ENCODE measurements at places on chromosomes 1 and 21. TPM values are rescaled to one million over a fixed set of nuclear protein-coding genes. Genes with fewer than 3 reads are reported as not detected.

DNA sequence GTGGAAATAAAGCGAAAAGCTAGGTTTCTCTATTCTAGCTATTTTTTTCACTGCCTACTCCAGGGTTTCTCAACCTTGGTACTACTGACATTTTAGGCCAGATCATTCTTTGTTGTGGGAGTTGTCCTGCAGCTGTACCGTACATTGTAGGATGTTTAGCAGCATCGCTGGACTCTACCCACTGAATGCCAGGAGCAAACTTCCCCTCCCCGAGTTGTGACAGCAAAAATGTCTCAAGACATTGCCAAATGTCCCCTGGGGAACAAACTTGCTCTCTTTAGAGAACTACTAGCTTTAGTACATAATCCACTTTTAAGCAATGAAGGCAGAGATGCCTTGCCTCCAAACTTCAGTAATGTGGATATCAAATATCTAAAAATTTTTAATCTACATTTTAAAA, 122.8 kb downstream of the PLPPR5 start:
- no peak for DNase-seq

GRCh38 chr1:223008808-223009207, 134.2 kb downstream of the TLR5 start:
- no peak for DNase-seq

CYP4Z1 gene
- total RNA-seq = not detected

- no peak for DNase-seq
Measured at GRCh38 chr1:23035823-23036452, 16.7 kb downstream of the KDM1A start.

TSSK3 gene
- total RNA-seq = 0.90 TPM

ZNF436 gene
- 20.8 TPM for total RNA-seq

- DNase-seq = no peak
Measured at GRCh38 chr1:97778718-97779117, 142.1 kb downstream of the DPYD start.

CFAP107 gene
- not detected for total RNA-seq

CHRM3 gene
- 3.4 TPM for total RNA-seq

TDRD5 gene
- not detected for total RNA-seq

- no peak for DNase-seq
Measured at GRCh38 chr1:175818929-175819328, 75.5 kb upstream of the TNR start.

DNA sequence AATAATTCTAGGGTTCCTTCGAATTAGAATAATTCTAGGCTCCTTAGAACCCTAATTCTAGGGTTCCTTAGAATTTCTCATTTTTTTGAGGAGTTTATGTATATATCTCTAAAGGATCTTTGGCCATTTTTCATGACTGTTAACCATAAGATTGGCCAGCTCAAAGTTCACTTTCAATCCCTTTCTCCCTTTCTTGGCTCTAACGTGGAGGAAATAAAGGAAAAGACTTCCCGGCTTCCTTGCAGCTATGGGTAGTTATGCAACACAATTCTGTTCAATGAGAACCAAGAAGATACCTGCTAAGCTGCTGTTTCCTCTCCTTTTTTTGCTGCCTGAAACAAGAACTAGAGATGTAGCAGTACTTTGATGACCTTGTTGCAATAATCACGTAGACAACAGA, 27.2 kb downstream of the SLC35A3 start:
- no peak for DNase-seq

PADI2 gene
- 0.12 TPM for total RNA-seq

PLPPR4 gene
- total RNA-seq = 0.35 TPM

DNA sequence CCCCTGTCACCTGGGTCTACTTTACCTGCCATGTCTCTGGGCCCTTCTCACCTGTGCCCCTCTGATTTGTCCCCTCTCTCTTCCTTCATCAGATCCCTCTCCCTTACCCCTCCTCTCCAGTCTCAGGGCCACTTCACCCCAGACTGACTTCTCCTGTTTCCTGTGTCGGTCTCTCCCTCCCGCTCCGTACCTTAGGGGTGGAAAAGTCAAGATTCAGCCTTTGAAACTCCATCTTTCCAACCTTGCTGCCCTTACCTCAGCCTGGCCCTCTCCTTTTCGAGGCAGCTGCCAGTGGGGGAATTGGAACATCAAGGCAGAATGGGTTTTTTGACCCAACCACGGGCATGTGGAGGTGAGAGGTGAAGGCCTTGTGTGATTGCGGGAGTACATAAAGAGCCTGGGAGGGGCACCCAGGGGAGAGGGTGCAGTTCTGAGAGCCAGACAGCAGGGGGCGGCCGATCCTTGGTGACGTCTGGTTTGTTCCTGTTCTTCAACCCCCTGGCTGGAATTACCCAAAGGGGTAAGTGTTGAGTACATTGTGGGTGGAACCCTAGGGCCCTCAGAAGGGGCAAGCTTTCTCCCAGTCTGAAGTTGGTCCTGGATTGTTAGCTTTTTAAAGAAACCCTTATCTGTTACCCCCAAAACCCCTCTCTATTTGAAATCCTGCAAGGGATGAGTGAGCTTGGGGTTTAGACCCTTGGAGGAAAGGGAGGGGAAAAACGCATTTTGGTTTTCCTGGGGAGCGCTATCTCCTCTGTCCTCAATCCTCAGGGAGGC, 12.3 kb upstream of the DMBX1 start:
- peak; percentile 60 for DNase-seq

GRCh38 chr1:15180189-15180588, 26.6 kb downstream of the TMEM51 start:
- no peak for DNase-seq

GRCh38 chr1:224266915-224267856, 62.8 kb downstream of the NVL start:
- DNase-seq = peak; percentile 62

NPPA gene
- not detected for total RNA-seq

GRCh38 chr1:240732390-240732789, 120.4 kb upstream of the GREM2 start:
- DNase-seq = peak; percentile 83

DNA sequence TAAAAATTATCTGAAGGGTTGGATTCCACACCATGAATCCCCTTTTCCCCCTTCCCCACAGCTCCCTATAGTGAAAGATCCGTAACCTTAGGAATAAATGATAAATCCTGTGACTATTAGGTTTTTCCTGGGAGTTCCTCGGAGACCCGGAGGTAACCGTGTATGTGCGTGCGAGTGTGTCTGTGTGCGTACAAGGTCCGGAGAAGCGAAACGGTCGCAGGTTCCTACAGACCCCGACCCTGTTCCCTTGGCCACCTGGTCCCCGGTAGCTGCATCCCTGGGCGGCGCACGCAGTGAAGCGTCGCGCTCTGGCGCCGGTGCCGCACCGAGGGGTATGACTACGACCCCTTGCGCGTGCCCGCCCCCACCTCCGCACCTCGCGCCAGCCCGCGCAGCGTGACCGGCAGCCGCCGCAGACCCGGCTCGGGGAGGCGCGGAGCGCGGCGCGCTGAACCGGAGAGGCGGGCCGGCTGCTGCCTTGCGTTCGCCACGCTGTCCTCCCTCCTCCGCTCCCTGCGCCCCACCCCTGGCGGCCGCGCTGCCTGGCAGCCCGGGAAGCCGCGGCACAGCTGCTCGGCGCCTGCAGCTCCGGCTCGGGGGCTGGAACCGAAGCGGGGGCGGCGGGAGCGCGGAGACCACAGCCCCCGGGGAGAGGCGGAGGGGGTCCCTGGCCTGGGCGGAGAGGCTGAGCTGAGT, at the start of gene AK5:
TSS of gene AK5 (plus strand) at position 529 of the 696 bp plus-strand sequence. CDS start 295 bp downstream, outside the sequence.
- DNase-seq = no peak

GRCh38 chr1:7127322-7128075, 342.2 kb downstream of the CAMTA1 start:
- DNase-seq = no peak

DNA sequence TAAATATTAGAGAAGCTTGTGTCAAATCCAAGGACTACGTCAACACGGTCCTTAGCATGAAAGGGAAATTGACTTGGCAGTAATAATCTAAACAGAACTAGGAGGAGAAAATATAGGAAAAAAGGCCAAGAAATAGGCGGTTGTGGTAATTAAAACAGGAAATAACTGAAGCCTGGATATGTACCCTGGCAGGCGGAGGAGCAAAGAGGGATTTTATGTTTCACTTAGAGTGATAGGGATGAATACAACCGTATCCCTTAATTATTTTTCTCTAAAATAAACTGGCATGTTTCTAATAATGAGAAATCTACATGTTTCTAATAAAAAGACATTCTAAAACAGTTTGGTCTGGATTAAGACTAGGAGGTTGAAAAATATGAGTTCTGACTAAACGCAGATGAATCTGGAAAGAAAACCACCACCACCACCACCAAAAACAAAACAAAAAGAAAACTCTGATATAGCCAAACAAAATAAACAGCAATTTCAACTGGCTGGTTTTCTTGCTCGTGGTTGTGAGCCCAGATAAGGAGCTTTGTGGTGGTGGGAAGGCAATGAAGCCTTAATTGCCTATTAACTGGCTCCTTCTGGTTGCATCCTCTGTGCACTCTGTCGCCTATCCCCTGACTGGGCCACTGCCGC, 334.2 kb upstream of the SNX7 start:
- DNase-seq = peak; percentile 83

GRCh38 chr21:44716984-44717383, 5.6 kb upstream of the TSPEAR start:
- no peak for DNase-seq

GRCh38 chr1:119594376-119594775, 53.7 kb downstream of the ZNF697 start:
- DNase-seq = no peak

GRCh38 chr1:210920258-210920657, 213.7 kb downstream of the KCNH1 start:
- DNase-seq = no peak

DNA sequence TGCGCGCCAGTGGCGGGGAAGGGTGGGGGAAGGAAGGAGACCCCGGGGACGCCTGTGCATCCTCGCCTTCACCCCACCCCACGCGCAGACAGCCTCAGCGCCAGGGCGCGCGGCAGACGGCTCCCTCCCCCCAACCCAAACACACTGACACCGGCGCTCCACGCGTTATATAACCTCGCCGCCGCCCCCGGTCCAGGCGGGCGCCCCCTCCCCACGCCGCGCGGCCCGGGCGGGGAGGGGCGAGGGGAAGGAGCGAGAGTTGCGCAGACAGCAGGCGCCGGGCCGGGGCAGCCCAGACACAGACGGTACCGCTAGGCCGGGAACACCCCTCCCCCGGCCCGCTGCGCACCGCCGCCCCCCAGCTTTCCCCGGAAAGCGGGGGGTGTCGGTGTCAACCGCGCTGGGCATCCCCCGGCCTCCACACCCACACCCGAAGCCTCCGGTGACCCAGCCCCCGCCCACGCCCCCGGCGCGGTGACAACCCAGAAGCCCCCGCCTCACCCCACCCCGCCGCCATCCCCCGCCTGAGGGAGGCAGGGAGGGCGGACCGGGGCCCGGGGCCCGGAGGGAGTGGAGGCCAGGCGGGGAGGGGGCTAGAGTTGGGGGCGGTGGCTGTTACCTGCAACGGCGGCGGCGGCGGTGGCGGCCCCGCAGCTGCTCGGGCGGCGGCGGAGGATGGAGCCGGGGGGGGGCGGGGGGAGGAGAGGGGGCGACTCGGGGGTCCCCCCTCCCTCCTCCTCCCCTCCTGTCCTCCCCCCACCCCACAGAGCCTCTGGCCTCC, 432 bp downstream of the AKT3 start:
- DNase-seq = peak; percentile 21

DNA sequence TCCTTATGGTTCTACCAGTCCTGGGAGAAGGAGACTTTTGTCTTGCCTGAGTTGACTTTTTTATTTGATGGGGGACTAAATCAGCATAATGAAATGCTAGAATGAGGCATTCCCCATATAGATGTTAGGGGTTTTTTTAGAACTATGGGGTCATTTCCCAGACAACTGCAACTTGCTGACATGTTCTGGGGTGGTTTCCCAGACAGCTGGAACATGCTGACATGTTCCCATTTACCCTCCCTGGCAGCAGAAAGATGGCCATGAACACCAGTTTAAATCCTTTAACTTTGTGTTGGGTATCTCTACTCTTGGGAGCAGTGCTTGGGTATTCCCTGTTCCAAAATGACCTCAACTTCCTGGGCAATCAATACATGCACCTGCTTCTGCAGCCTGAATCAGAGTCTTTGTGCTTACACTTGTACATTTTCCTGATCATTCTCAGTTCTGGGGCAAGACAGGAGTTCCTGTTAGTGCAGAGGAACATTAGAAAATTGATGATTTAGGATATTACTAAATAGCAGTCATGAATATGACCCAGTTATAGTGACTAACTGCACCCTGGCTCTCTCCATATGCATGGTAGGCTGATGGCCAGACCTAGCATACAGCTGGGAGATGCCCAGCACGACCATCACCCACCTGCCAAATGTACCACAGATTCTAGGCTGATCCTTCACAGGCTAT, 75.4 kb upstream of the CD5L start:
- DNase-seq = no peak

- DNase-seq = no peak
Measured at GRCh38 chr1:31785947-31786290, 21.8 kb upstream of the ADGRB2 start.

DNA sequence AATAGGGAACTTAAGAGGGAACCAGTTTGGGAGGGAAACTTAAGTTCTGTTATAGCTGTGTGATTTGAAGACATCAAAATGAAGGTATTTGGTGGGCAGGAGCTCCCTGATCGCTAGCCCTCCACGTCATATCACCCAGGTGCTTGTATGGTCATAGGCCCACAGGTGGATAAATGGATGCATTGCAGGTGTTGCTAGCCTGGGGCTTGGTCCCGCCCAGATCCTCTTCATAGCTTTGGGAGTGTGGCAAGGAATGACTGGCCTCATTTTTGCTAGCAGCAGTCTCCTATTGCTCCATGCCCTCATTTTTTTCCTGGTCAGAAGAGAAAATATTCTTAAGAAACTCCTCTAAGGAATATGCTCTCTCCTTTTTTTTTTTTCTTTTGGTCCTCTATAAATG, 11.3 kb downstream of the GNPAT start:
- no peak for DNase-seq

DNA sequence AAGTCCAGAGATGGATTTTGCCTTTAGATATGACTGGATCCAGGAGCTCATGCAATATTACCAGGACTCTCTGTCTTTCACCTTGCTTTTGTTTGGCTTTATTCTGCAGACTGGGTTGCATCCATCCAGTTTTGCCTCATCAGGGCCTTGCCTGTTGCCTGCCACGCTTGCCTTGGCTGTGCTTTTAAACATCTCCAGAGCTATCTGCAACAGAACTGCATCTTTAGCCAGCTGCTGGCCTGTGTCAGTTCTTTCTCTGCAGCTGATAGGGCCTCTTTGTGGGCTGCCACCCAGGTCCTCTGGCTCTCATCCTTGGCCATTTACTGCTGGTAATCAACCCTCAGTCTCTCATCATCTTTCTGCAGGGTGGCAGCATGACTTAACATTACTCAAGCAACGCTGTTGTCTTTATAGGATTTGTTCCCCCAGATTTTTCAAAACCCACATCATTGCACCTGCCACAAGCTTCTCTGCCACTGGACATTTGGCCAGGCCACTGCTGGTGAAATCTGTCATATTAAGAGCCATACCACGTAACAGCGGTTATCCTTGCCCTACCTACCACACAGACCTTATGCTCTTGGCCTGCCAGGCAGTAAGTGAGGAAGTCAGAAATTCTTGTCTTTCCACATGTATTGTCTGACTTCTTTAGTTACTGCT, 24.4 kb upstream of the HUNK start:
- DNase-seq = no peak

GNG5 gene
- 57.3 TPM for total RNA-seq

EFNA3 gene
- 7.5 TPM for total RNA-seq

All from H4 (cell line).